ENCODE measurements at places on chromosomes 7 and 10.

- DNase-seq: no peak
These were observed 20.0 kb upstream of the GALNTL5 start for GRCh38 chr7:151936207-151936606.

GRCh38 chr10:78861529-78862327, 207.0 kb upstream of the ZMIZ1 start:
- DNase-seq: peak; percentile 16

DNA sequence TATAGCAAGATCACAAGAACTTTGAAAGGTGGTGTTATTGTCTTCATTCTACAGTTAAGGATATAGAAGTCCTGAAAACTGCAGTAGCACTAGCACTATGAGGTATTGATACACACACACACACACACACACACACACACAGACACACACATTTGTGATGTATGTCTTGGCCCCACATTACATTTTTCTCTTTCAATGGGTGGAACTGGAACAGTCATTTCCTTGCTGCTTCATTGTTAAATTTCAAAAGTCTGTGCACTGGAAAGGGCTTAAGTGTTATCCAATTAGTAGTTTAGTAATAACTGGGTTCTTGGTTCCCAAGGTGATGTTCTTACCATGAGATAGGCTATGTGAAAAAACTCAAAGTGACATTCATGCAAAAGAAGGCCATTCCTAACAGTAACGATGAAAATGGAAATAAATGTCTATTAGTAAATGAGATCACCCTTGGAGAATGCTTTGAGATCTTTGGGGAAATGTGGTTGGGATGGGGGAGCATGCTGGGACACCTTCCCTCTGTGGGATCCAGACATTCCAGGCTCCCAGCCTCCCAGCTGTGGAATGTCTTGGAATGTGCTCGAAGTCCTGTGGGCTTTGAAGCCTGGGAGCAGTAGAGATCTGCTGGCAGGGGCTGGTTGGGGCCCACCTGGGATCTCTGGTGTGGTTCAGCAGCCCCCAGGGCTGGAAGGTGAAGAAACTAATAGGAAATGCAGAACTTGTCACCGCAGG, 37.4 kb upstream of the CALD1 start:
- DNase-seq: peak; percentile 95

GRCh38 chr10:73076360-73077183, 20.1 kb downstream of the P4HA1 start:
- peak; percentile 93 for DNase-seq

- DNase-seq: no peak
These were observed 36.2 kb downstream of the BEND7 start for GRCh38 chr10:13492493-13493180.

- peak; percentile 90 for DNase-seq
These were observed 25.8 kb upstream of the FAM13C start for GRCh38 chr10:59387951-59388670.

GRCh38 chr10:11290156-11290890, 272.7 kb downstream of the CELF2 start:
- DNase-seq: no peak

DNA sequence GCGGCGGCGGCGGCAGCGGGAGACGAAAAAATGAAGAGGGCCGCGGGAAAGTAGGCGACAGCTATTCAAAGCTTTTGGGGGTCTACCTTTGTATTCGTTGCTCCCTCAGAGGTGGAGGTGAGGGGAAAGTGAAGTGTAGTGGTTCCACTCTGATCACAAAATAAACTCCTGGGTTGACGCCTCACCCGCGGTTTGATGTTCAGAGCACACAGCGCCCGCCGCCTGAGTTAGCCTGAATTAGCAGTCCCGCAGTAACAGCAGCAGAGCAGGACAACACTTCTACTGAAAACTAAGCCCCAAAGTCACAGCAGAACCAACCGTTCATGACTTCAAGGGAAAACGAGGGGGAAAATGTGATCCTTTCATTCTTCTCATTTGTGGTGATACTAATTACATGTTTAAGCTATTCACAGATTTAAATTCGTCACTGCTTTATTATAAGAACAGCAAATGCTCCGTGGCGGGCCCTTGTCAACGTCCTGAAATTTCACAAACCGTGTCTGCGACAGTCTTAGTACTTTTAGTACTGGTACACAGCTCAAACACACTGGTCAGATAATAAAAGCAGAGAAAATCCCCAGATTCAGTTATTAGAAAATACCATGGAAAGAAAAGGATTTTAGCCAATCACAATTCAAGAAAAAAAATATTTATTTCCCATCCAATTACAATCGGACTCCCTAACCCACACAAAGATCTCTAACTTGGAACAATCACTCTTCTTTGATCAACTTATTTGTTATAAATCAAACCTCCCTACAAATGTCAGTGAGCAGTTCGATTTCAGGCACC, 563 bp upstream of the JMJD1C start:
- peak; percentile 65 for DNase-seq

- DNase-seq: no peak
These were observed 152.9 kb downstream of the ARID5B start for GRCh38 chr10:62054408-62054807.

DNA sequence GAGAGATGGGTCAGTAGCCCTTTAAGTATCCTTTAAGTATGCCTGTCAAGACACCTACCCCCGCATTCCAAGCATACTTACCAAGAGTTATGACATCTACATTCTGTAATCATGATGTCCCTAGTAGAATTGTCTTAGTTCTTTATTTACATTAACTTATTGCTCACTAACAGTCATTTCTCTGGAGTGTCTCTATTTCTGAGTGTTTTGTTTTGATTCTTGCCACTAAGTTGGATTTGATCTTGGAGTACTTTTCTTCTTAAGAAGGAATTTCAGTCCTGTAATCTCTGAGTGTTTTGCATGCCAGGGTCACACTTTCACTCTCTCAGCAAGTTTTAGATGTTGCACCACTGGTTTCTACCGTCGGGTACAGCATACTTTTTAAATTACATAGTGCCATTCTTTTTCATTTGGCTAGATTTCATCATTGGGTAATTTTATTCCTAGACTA, 1053.9 kb downstream of the KCNMA1 start:
- DNase-seq: peak; percentile 93

DNA sequence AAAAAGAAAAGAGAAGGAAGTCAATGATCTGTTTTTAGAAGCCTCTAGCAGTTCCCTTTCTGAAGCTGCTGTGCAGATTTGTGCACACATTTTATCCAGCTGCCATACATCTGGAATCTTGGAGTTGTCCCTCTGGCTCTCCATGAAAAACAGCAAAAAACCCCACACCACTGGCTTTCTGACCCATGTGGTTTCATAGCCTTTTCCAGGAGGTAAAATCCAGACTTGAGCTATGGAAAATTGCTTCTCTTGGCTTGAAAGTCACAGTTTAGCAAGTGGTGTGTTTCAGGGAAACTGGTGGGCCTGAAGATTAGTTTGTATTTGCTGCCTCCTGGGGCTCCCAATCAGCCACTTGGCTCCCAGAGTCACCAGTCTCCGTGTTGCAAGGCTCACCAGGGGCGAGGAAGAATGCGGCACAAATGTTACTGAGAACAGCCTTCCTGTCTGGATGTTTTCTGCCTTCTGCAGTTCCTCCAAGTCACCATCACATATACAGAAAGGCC, 50.1 kb upstream of the ADRB1 start:
- DNase-seq: peak; percentile 56

DNA sequence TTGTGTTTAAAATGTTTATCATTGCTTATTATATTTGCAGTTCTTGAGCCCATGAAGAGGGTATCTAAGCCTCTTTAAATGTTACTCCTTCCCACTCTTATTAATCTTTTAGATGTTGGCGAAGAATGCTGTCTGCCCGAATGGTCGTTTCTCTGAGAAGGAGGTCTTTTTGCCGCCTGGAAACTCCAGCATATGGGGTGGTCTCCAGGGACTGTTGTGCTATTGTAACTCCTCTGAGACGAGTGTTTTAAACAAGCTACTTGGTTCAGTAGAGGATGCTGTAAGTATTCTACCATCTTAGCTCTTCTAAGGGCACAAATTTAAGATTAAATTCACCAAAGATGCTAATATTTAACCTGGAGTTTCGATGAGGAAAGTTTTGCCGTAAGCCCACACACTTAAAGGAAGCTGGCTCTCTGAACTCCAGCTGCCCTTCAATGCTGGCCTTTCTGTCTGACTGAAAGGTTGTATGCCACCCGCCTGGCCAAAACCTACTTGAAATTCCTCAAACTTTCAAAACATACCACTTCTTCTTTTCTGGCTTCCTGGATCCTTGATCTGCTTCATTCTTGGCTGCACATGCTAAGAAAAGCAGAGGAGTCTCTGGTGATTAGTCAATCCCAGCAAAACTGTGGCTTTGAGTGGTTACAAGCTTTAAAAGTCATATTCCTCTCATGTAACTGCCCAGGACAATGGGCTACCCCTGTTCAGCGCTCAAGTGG, 74.7 kb downstream of the ABCA13 start:
- DNase-seq: peak; percentile 30

- peak; percentile 97 for DNase-seq
These were observed 293.9 kb downstream of the CCDC3 start for GRCh38 chr10:12707461-12708185.

DNA sequence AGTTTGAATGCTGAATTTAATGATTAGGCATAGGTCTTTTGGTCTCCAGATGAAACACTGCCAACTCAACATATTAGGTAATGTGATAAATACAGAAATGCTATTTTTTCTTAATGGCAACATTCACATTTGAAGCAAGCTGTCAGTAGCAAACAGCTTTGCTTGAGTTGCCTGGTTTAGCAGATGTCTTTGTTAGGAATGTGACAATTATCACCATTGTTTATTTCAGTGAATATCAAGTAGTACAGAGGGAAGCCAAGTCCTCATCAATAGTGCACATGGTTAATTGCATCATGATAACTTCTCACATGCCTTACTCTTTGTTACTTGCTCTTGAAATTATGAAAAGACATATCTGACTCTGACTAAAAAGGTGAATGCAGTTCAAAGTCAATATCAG, 23.7 kb upstream of the SEPTIN7 start:
- no peak for DNase-seq

DNA sequence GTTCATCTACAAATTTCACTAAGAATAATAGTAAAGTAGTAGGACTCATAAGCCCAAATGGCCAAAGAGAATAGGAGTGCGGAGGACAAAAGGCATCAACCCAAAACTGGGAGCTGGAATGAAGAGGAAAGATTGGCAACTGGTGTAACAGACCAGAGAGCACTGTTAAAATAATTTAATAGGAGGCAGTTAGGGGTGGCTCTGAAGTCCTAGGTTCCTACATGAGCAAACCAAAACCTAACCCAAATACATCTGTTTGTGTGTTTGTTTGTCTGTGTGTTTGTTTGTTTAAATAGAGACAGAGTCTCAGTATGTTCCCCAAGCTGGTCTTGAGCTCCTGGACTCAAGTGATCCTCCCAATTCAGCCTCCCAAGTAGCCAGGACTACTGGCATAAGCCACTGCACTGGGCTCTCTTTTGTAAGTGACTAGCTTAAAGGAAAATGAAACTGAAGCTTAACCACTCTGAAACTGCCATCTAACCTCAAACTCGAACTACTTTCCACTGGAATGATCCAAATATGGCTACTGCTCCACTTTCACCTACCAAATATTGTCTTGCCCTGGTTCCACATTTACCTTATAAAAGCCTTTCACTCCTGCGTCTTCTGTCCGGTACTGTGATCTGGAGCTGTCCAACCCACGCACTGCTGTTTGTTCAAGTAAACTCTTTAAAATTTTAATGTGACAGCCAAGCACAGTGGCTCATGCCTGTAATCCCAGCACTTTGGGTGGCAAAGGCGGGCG, 94.9 kb downstream of the AKR1D1 start:
- DNase-seq: no peak

- DNase-seq: peak; percentile 55
These were observed 7.5 kb upstream of the EBF3 start for GRCh38 chr10:129971381-129972144.

DNA sequence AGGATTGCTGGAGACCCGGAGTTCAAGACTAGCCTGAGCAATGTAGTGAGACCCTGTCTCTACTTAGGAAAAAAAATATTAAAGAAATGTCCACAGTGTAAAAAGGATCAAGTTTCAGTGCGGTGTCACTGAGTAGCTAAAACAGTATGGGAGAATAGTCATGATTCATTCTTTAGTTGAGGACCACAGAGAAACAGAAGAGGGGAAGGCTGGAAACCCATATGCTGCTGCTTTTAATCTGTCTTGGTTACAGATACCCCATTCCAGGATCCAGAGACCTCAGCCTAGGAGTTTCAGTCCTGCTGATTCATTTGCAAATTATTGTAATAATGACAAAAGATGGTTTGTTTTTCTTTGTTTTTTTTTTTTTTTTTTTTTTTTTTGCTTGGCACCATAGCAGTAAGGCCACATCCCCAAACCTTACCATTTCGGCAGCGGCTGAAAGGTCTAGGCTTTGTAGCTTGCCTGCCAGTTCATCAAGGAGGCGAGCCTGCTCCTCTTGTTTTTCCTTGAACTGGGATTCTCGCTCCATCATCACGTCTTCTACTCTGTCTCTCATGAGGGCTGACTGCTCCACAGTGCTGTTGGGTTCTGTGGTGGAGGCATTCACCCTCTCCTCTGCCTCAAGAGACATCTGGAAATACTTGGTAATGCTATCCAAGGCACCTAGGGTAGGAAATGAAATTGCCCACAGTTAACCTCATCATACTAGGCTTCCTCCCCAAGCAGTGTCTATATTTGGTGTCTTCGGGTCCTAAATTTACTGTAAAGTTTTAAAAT, 44.2 kb downstream of the DLD start:
- DNase-seq: peak; percentile 40

GRCh38 chr7:124009321-124009720, 23.5 kb downstream of the TMEM229A start:
- DNase-seq: no peak

- DNase-seq: no peak
These were observed 46.2 kb downstream of the SMNDC1 start for GRCh38 chr10:110258542-110258941.

GRCh38 chr7:42236976-42237810, at the start of gene GLI3:
Gene GLI3 (minus strand): TSS chr7:42237209. CDS start chr7:42223253, 13,956 bp downstream.
- DNase-seq: peak; percentile 93

DNA sequence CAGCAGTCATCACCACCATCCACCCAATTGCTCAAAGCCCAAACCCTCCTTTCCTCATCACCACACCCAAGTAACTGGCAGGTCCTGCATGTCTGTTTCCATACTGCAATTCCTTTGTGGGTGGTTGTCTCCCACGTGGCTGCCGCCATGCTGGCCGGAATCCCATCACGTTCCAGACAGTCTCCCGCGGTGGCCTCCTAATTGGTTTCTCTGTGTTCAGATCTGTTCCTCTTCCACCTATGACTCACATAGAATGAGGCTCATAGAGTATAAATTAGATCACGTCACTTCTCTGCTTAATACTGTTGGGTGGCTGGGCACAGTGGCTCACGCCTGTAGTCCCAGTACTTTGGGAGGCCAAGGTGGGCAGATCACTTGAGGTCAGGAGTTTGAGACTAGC, 813.0 kb downstream of the TYW1 start:
- no peak for DNase-seq

- peak; percentile 36 for DNase-seq
These were observed 47.0 kb upstream of the TMEM140 start for GRCh38 chr7:135100856-135101255.

Measured in fibroblast of the aortic adventitia (primary cell).